ENCODE measurements at places on chromosomes 11 and 22.

GRCh38 chr11:27807596-27807995, 107.3 kb upstream of the BDNF start:
- no peak for DNase-seq

DNA sequence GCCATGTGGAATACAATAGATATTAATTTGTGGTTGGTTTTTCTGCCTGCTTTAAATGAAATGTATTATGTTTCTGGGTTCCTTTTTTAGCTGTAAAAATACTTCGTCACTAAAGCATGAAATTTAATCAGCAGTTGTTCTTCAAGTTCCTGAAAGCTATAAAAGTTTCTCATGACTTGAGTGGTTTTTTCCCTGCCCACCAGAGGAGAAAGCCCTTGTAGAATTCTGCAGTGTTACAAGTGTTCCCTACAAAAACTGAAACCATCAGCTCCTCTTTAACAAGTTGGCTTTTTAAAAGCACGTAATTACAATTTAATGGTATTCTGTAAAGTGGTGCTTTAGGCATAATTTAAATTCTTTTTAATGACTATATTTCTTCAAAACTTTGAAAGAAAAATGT, 56.2 kb downstream of the PANX1 start:
- DNase-seq: no peak

- no peak for DNase-seq
Measured at GRCh38 chr22:41256254-41257253, 15.8 kb upstream of the CHADL start.

- DNase-seq: no peak
Measured at GRCh38 chr11:2555891-2556290, 111.1 kb downstream of the KCNQ1 start.

- DNase-seq: no peak
Measured at GRCh38 chr22:49272546-49273125, 555.0 kb downstream of the BRD1 start.

GRCh38 chr11:76212086-76213035, 6.1 kb upstream of the WNT11 start:
- DNase-seq: no peak

DNA sequence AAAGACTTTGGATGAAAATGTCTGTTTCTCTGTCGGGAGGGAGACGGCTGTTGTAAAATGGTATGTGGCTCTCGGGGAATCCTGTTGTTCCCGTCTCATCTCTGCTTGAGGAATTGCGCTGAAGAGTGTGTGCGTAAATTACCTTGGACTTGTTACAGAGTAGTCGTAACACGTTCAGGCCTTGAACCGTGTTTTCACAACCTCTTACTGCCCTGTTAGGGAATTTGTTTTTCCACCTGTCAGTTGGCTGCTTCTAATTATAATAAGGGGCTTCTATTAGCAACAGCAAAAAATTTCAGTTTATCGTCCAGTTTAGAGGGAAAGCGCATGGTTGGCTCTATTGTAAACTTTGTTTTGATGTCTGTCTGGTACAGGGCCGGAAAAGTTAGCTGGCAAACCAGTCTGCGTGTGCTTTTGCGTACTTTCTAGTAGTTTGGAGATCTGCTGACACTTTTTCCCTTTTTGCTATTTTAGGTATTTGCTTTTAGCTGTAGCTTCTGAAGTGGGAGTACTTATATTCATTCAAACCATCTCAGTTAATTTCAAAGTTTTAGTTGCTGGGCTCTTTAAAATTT, 1.5 kb downstream of the HIPK3 start:
- no peak for DNase-seq

- no peak for DNase-seq
Measured at GRCh38 chr11:83819931-83820549, 533.9 kb upstream of the CCDC90B start.

DNA sequence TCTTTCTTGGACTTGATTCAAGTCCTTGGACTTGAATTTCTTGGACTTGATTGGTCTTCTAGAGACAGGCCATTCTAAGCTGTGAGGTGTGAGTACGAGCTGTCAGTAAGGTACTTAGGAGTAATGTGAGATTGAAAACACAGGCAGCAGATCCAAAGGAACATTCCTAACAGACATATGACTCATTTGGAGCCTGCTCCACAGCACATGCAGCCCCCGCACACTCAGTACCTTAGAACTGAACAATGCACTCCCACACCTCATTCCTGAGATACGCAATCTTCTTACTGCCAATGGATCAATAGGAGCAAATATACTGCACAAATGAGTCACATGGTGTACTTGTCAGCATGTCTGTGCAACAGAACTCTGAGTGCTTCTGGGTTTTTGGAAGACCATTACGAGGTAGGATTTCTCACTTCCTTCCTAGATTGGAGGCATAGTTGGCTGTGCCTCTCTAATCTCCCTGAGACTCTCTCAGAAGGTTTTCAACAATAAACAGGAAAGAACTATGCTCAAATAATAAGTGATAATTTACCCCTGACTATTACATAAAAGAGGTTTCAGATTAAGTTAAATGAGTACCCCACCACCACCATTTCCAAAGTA, 243.1 kb downstream of the KCNA4 start:
- no peak for DNase-seq

DNA sequence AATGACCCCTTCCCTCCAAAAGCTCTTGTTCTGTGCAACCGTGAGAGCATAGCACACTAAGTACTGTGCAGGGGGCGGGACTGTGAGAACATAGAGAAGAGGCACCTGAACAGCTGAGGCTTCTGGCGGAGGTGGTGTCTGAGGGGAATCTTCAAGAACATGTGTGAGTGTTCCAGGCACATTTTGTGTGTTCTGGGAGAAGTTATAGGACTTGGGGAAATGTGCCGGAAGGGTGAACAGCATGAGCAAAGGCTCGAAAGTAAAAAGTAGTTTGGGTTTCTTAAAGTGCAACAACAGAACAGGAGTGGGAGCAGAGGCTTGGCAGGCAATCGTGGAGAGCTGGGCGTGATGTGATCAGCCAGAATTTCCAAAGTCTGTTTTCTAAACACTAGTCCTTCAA, 12.4 kb upstream of the SYN3 start:
- no peak for DNase-seq

GRCh38 chr11:47466201-47466600, 17.3 kb upstream of the RAPSN start:
- DNase-seq: no peak

DNA sequence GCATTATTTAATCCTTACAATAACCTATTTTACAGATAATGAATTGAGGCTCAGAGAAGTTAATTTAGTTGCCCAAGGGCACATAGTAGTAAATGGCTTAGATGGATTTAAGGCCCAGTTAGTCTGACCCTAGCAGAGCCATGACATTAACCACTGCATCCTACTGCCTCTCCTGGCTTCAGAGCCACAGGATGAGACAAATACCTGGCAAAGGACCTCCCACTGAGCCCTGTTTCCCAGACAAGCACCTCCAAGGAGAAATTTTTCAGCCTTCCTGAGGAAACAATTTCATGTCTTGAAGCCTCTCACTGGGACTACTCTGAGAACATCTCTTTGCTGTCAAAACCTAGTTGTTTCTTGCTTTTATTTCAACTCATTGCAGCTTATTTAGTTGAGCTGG, 28.4 kb downstream of the IZUMO1R start:
- DNase-seq: no peak

DNA sequence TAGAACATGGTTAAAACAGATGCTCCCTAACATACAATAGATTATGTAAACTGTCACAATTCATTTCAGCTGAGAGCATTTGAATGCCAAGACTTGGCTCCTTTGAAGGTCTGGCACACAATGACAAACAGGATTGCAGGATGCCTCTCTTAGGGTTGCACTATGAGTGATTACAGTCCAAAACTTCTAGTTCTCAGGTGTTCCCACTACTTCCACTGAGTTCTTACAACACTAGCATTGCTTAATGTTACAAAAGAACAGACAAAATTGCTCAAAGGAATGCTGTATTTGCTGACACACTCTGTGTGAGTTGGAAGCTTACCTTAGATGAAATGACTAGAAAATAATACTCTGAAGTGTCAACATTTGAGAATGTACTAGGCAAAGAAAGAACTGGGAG, 2413.8 kb upstream of the RAG2 start:
- no peak for DNase-seq

GRCh38 chr22:31044262-31044861, 36.8 kb upstream of the SMTN start:
- no peak for DNase-seq

- no peak for DNase-seq
Measured at GRCh38 chr11:61716478-61717285, 35.8 kb upstream of the MYRF start.

- DNase-seq: no peak
Measured at GRCh38 chr11:45669146-45669545, 3.7 kb upstream of the CHST1 start.

DNA sequence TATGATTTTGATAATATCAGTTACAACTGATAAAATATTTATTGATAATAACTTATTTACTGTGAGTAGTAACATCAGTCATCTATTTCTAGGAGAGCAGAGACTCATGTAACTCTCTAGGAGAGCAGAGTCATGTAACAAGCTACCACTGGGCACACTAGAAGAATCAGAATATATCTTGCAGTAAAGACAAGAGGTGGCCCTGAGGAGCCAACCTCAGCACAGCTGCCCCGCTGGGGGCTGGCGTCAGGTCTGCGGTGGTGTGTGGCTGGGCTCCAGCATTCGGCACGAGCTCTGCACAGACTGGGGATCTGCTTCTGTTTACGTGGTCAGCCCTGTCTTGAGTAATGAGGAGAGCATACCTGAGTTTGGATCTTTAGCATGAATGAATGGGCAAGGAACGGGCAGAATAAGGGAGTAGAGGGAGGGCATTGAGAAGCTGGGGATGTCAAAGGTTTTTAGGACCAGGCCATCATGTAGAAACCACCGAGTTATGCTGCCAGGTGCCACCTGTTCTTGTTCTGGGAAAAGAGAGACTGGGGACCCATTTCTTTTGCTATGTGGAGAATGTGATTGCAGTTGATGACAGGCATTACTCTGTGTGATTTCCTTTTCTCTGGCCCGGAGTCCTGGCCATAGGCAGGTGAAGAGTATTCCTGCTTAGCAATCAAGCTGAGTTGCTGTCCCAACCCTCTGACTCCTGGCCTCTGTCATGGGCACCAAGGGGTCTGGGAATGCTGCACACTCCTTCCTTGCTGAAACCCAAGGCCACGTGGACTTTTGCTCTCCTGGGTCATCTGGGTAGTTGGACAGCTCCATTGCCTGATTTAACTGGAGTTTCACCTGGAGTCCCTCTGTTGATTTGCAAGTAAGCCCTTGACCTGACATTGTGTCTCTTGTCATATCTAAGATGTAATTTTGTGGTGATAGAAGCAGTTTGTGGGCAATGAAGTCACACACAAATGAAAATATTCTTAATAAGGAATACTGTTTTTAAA, 50.9 kb upstream of the HEPHL1 start:
- no peak for DNase-seq

DNA sequence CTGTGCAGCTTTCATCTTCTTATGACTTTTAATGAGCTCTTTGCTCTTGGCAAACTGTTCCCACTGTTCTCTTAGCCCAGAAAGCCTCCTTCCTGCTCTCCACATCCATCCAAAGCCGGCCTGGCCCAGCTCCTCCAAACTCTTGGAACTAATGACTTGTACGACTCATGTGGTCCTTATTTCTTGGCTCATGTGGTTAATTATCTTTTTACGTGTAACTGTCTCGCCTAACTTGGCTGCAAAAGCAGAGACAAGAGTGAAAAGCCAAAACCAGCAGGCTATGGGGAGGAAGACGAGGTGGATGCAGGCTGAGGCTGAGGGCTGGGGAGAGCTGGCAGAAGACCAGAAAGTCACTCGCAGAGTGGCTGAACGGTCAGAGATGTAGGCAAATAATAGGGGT, 5.5 kb downstream of the CSNK2A3 start:
- DNase-seq: no peak

GRCh38 chr11:34600339-34601084, 20.4 kb upstream of the EHF start:
- DNase-seq: no peak

- no peak for DNase-seq
Measured at GRCh38 chr11:1084561-1085439, 10.1 kb downstream of the MUC2 start.

DNA sequence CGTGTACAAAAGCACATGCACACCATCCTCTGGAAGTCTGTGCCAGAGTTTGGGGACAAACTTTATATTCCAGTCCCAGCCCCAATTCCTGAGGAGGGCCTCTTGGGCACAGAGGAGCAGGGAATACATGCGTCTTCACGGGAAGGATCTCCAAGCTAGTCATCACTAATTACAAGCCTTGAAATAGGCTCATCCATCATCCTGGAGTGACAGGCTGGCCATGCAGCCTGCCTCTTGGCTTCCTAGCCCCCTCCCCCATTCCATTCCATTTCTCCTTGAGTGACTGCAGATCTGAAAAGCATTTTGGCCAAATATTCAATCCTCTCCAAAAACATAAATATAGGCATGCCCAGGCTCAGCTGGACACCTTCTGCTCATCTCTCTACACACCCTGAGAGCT, 24.8 kb downstream of the SERPING1 start:
- no peak for DNase-seq

- DNase-seq: no peak
Measured at GRCh38 chr11:32039149-32039548, 51.7 kb upstream of the RCN1 start.

DNA sequence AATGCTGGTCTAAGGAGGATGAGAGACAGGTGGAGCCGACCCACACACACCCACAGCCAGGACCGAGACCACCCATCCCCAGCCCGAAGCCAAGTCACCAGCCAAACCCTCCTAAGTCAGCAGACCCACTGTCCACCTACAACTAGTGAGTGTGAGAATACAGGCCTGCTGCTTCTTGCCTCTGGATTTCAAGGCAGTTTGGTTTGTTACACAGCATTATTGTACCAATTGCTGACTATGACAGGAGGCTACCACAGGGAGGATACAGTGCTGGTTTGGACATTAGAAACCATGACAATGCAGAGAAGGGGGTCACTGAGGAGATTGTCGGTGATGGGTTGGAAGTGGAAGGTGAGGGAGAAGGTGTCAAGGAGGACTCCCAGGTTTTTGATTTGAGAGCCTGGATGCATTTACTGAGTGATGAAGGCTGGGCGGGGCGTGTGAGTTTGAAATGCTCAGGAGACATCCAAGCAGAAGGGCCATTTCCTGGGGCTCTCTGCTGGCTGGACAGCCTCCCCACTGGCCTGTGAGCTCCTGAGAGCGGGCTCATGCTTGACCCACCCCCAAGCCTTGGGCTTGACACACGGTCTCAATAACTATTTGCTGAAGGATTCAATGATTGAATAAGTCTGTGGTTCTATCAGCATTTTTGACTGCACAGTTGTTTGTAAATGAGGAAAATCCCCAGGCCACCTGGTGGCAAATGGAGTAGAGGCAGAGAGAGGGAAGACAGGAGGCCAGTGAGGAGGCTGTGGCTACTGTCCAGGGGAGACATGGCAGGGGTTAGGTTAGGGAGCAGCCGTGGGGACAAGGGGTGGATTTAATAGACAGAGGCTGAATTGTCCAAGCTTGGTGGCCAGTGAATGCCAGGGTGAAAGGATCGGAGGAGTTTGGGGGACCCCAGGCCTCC, 9.4 kb upstream of the SSTR3 start:
- no peak for DNase-seq

DNA sequence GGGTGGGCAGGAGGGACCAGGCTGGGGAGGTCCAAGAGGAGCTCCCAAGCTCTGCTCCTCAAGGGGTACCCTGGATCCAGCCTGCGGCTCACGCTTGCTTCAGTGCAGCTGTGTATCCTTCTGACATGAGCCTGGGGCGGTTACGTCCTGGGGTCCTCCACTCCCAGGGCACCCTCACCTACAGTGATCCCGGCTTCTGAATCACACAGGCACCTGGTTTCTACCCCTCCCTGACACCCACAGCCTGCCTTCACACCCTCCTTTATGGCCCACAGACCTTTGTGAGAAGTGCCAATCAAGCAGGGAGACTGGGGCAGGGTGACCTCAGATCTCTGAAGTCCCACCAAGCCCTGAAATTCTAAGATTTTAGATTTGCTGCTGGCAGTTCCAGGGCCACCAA, 1.5 kb downstream of the MPST start:
- no peak for DNase-seq

GRCh38 chr11:9639099-9639498, 24.8 kb upstream of the SWAP70 start:
- no peak for DNase-seq

All from activated T-helper 1 cell treated with anti-CD3 and anti-CD28 coated beads, Interleukin-2, amount 50 U/mL, for 16 hours (primary cell).